ENCODE measurements at places on chromosomes 13 and 19.

GRCh38 chr13:39349391-39349960 lies 253.5 kb downstream of the LHFPL6 start:
- DNase-seq = no peak

DNA sequence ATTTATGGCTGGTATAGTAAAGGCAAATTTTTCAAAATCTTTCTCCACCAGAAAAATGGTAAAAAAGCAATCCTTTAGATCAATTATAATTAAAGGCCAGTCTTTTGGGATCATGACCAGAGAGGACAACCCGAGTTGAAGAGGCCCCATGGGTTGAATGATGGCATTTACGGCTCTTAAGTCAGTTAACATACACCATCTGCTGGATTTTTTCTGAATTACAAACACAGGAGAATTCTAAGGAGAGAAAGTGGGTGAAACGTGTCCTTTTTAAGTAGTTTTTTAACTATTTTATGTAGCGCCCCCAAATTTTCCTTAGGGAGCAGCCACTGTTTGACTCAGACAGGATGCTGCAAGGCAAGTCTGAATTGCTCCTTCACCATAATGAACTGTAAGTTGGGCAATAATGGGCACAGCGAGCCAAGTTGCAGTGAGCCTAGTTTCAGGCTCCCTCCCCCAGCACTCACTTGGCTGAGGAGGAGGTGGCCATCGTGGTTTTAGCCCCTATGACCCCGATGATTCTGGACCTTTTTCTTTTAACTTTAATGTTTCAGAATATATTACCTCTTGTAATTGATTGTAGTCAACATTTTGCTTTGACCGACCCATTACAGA lies 13.6 kb upstream of the ZNF611 start:
- no peak for DNase-seq

DNA sequence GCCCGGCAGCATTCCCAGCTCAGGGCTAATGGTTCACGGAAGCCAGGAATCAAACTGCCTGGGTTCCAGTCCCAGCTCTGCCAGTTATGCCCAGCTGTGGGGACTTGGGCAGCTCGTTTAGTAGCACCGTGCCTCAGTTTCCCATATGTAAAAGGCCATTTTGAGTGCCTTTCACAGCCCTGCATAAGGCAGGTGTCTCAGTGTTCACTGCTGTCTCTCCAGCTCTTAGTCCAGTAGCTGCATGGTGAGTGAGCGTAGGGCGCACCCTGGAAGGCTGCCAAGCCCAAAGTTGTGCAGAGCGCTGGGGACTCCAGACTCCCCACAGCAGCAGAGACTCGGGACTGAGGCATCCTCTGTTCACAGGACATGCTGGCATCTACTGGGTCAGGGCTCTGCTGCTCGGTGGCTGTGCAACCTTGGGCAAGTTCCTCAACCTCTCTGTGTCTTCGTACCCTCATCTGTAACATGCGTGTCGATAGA lies 5.5 kb downstream of the RPL28 start:
- no peak for DNase-seq

DNA sequence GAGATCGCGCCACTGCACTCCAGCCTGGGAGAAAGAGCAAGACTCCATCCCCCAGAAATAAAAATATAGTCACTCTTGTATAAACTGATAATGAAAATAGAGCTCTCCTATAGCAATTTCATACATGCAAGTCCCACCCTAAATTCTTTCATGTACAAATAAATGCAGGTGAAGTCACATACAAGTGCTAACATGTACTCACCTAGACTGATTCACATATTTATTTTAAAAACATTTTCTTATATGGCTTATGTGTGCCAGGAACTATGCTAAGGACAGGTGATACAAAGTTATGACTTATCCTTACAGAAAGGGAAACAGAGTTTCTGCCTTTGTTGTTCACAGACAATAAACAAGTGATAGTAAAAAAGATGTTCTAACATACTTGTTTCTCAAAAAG lies 32.0 kb downstream of the USP12 start:
- DNase-seq = no peak

GRCh38 chr19:31233295-31233800 lies 115.9 kb downstream of the TSHZ3 start:
- DNase-seq = no peak

- no peak for DNase-seq
These were observed 14.0 kb downstream of the CDX2 start for GRCh38 chr13:27955014-27955591.

- no peak for DNase-seq
These were observed 867.0 kb downstream of the GPC5 start for GRCh38 chr13:92265408-92265807.

DNA sequence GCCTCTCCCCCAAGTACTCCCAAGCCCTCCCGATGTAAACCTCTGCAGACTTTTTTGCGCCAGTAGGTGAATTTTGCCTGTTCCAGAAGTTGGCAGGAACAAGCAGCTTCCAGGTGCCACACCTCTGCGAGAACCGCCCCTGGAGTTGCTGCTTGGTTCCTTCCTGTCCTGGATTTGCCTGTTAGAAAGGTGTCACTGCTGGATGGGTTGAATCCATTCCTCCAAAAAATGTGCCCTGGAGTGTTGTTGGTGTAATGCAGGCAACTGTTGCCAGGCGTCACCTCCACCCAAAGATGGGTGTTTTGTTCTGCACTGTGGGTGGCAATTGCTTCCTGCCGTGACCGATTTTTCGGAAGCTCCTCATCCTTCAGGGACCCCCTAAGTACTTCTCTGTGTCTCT lies 5.7 kb downstream of the PGPEP1 start:
- no peak for DNase-seq

GRCh38 chr13:111789011-111789410 lies 277.9 kb upstream of the SOX1 start:
- DNase-seq = peak; percentile 68
